Stimulated activated CD8-positive, alpha-beta memory T cell treated with anti-CD3 and anti-CD28 coated beads, Interleukin-2, amount 100 ng/mL, for 1 hour (primary cell): ENCODE measurements at places on chromosomes 6 and 20.

DNA sequence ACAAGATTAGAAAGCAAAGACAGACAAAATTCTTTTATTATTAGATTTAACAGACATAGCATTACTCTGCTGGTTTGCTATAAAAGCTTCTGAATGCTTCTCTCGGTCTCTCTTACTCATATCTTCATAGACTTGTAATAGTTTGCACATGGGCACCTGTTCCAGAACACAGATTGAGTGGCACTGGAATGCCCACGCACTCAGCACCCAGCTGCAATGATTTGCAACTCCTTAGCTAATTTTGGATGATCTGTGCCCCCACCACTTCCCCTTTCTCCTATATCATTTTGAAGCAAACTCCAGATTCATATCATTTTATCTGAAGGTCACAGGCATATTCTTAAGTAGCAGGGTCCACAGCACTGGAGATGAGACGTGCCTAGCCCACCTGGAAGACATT lies 148.8 kb downstream of the CFAP61 start:
- no peak for DNase-seq

DNA sequence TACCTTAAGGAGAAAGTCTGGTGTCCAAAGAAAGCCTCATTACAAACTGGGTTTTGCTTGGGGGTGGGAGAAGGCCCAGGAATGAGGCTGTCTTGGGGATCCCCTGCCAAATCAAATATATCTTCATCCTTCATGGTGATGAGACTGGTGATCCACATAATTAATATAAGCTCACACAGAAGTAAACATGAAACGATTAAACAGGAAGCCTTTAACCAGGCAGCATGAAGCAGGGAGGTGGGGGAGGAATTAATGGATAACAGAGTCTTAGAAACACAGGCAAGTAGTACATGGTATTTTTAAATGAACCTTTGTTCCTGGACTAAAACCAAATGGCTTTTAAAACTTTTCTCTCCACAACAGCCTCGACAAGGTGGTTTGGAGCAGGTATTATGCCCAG lies 437.5 kb downstream of the TFAP2A start:
- no peak for DNase-seq

DNA sequence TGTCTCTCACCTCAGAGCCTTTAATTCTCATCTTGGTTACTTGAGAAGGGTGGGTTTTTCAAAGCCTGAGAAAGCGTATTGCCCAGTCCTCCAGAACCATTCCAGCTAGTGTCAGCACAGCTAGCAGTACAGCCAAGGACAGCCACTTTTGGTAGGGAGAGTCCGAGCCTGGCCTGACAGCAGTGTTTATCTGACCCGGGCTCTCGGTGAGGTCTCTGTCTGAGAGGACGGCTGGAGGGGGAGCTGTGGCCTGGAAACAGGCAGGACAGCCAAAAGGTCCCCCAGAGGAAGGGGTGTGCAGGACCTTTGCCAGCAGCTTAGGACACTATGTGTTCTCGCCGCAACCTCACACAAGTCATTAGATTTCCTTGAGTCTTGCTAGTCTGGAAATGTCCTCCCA lies 38.8 kb downstream of the LYRM2 start:
- no peak for DNase-seq

DNA sequence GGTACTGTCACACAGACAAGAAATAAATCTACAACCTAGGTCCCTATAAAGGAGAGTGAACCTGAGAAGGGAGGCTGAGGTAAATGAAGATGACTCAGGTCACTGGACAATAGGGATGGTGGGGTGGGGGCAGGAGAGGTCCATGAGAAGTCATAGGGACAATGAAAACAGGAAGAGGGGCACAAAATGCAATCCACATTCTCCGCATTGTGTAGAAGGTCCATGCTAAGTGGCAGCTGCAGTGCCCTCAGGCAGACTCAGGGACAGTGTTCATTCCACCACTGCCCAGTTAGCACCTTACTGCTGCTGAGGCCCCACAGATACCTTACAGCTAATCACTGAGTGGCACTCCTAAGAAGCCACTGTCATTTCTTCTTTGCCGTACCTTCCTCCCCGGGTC lies 156.8 kb downstream of the RCAN2 start:
- no peak for DNase-seq
